Endodermal cell (in vitro differentiated cells): ENCODE measurements at places on chromosomes 5 and 9. TPM values are rescaled to one million over a fixed set of nuclear protein-coding genes. Genes with fewer than 3 reads are reported as not detected.
A peak's percentile ranks its signal among the peaks of the same experiment; 100 is the strongest.

The GABRA1 gene
- 0.33 TPM in 1 of 2 replicates, not detected in the other for total RNA-seq

The FOXD4L3 gene
- not detected in 3 replicates for total RNA-seq

The IFNB1 gene
- not detected in 2 replicates for total RNA-seq

The PHF24 gene
- total RNA-seq = 2.7 to 9.0 TPM (median 5.6 TPM) in 3 replicates

The TPPP gene
- total RNA-seq = 0.70 and 0.77 TPM in 2 replicates

- no peak for DNase-seq
Observed at GRCh38 chr5:87127426-87127825, 140.3 kb upstream of the RASA1 start.

- DNase-seq = no peak
Observed at GRCh38 chr5:38446029-38446522, 110.4 kb downstream of the LIFR start.

GRCh38 chr5:14685757-14686156 is 21.2 kb downstream of the OTULIN start:
- DNase-seq = peak; percentile 69

DNA sequence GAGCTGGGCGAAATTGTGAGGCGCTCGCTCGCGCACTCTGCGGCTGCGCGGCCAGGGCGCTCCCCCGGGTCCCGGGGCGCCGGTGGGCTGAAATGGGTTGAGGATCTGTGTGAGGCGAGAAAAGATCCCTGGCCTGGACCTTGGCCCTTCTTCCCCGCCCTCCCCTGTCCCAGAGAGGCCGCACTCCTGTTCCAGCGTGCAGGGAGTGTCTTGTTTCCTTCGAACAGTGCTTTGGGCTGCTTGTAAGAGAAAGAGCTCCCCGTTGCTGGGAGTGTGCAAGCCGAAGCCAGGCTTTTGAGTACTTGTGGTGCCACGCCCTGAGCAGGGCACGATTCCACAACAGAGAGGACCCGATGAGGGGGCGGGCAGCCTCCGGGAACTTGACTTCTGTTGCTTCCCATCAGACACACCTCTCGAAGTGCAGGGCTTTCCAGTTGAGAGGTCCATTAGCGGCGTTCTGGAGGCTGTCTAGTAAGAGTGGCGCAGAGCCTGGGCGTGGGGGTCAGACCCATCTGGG is 535 bp downstream of the DOLPP1 start:
- no peak for DNase-seq

- no peak for DNase-seq
Observed at GRCh38 chr9:4815381-4815956, 22.7 kb downstream of the RCL1 start.

- no peak for DNase-seq
Observed at GRCh38 chr5:139287890-139288635, 5.5 kb upstream of the MATR3 start.

- peak; percentile 63 for DNase-seq
Observed at GRCh38 chr5:42360616-42361314, 62.5 kb upstream of the GHR start.

DNA sequence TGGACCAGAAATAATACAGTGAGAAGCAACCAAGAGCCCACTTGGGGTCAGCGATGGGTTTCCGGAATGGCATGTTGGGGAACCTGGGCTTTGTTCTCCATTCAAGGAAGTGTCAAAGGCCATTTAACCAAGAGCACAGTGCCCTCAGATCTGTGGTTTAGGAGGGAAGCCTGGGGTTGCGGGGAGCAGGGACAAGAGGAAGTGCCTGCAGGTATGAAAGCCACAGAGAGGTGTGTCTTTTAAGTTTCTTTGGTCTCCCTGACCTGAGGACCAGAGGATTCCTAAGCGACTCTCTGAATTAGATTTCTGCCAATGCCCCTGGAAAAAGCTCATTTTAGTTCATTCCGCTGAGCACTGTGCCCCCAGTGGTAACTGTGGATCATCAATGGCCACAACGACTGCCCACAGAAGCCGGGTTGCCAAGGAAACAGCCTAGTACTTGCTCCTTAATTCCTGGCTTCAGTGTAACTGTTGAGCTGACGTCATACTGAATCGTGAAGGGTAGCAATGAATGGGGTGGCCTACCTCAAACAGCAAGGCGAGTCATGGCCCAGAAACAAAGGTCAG is 107.3 kb upstream of the SPIN1 start:
- DNase-seq = peak; percentile 62

- DNase-seq = no peak
Observed at GRCh38 chr5:72305194-72306142, 14.6 kb downstream of the MRPS27 start.

DNA sequence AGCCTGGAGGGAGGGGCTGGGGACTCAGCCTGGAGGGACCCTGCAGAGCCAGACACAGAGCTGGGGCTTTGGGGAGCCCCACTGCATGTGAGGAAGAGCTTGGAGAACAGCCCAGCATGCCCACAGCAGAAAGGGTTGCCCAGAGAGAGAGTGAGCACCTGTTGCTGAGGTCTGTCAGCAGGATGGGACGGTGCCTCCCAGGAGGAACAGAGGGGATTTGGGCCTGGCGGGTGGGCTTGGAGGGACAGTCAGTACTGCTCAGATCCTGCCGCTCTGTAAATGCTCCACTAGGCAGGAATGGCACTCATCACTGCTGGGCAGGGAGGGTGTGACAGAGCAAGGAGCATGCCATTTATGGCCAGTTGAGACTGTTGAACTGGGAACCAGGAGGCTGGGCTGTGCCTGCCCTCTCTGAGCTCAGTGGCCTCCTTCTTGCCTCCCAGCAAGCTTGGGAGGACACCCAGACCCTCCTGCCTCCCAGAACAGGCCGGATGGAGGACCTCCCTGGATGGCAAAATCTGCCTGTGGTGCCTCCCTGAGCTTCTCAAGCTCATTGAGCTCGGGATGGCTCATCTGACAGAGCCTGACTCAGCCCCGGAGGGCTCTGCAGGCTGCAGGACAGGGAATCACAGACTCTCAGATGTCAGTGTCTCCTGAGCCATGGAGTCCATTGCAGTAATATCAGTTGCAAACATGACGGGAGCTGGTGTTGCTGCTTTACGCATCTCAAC is 786 bp upstream of the HRCT1 start:
- DNase-seq = peak; percentile 59

DNA sequence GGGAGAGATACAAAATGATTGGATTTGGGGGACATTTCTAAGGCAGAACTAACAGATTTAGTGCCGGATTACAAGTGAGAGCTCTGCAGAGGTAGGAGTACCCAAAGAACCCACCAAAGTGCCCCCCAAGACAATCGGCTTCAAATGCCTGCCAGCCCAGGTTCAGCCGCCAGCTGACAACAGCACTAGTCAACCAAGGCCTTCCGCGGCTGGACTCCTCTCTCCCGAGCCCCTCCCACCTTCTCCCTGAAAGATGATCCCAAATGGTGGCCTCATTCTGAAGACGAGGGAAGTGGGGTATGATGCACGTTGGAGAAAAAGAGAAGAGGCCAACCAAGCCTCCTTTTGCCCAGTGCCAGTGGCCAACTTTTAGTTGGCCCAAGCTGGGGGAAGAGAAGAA is 210.4 kb upstream of the SLC30A5 start:
- peak; percentile 53 for DNase-seq

- peak; percentile 66 for DNase-seq
Observed at GRCh38 chr9:84554069-84554664, 115.4 kb upstream of the NTRK2 start.

DNA sequence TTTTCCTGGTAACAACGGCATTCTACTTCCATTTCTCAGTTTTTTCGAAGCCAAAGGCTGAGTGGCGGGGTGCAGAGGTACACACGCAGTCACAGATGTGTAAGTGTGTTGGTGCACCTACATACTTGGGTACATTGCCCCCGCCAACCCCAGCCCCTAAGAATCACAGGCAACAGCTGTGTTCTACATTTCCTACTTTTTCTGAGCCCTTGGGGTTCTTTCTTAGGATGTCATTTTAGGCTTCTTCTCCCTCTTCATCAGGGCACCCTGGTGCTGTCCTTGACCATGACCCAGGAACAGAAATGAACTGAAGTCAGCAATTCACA is 104.8 kb downstream of the PAX5 start:
- DNase-seq = no peak
